ENCODE measurements at places on chromosomes 1 and 21.

GRCh38 chr1:3628445-3628844 is 3.6 kb downstream of the TPRG1L start:
- DNase-seq = no peak

DNA sequence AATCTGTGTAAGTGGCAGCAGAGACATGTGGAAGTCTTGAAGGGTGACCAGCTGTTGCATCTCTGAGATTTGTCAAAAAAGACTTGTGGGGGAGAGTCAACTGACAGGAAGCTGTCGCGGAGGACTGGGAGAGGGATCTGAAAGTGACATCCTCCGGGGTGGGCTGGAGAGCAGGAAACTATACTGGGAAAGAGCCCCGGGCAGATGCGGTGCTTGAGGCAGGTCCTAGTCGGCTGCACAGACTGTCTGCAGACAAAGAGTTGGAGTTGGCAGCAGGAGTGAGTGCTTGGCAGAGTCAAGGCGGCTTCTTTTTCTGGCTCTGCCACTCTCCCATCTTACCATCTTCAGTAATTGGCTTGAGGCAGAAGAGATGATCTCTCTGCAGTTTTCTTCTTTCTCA is 294.0 kb upstream of the C1orf87 start:
- DNase-seq = no peak

- DNase-seq = no peak
Observed at GRCh38 chr1:51630922-51631321, 14.0 kb downstream of the OSBPL9 start.

- DNase-seq = no peak
Observed at GRCh38 chr1:109045595-109045994, 3.7 kb upstream of the WDR47 start.

- no peak for DNase-seq
Observed at GRCh38 chr1:86552376-86552775, 5.5 kb downstream of the CLCA4 start.

GRCh38 chr1:167116174-167116573 is 22.3 kb downstream of the STYXL2 start:
- no peak for DNase-seq

- DNase-seq = no peak
Observed at GRCh38 chr1:10707208-10707607, 89.2 kb downstream of the CASZ1 start.

DNA sequence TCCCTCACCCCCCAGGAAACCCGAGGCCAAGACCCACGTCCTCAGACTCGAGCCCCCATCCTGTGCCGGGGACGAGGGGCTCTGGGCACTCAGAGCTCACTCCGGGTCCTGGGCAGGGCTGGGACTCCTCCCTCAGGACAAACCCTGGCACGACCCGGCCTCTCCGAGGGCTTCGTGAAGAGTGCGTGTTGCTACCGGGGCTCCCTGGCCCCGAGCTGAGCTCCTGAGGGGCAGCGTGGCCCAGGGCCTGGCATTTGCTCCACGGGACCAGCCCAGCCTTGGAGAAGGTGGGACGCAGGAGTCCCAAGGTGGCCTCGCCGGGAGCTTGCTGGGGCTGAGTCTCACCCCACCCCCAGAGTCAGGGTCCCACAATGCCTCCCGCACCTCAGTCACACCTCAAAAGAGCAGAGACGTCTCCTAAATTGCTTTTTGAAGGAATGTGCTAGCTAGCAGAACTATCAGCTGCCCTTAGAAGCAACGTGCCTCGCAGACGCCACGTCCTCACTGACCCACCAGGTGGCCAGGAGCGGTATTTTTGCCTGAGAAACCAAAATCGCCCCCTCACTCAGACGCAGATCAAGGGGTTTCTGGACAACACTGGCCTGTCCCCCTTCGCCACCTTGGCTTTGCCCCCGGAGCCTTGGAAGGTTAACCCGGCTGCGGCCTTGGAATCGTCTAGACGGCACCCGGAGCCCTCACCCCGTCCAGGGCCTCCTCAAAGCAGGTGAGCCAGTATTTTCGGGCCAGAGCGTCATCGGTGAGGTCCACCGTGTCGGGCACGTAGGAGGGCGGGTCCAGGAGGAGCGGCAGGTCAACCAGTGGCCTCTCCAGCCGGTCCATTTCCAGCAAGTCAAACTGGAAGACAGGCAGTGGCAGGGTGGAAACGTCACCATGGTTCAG is 11.3 kb downstream of the PANK4 start:
- DNase-seq = no peak

DNA sequence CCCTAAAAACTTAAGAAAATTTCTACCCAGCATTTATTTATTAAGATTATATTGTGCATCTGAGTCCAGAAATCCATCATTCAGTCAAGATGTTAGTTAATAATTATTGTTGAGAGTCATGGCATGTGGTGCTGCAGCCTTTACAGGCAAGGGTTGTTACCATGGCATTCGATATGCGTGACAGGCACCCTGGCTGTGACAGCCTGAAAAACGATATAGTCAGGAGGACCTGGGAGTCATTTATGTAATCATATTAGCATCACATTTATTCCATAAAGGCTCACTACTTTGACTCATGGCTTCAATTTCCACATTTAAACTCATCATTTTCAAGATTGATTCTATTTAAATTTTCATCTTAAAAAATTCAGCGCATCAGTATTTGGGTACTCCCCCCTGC is 68.0 kb downstream of the CACHD1 start:
- no peak for DNase-seq

DNA sequence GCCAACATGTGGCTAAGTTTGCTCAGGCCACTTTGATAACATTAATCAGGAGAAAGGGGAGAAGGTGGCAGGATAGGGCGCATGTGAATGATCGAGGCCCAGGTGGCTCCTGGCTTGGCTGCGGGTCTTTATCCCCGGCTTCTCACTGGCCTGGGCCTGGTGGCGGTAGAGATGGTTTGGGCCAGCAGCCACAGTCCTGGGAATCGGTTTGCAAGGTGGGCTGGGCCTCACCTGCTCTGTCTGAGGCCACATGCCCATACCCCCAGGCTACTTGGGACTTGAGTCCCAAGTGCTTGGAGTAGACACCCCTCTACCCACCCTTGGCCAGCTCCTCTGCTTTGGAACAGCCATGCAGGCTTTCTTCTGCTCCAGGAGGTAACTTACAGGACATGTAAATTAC is 49.7 kb upstream of the DISP3 start:
- DNase-seq = no peak

DNA sequence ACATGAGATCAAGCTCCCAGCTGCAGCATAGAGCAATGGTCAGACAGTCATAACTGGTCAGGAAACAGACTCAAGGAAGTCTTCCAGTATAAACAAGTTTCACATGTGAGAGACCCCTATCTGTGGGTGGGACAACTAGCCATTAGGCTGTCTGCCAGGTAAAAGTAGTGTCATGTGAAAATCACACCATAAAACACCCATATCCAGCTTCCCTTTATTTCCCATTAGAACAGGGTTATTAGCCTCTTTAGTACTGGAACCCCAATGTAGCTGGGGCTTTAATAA is 426.7 kb downstream of the KCNT2 start:
- DNase-seq = no peak

Measured in stimulated activated CD4-positive, alpha-beta T cell treated with anti-CD3 and anti-CD28 coated beads, Interleukin-1b, Interleukin-23, amount 100 ng/mL, for 1 hour (primary cell).